ENCODE measurements at places on chromosomes 11 and 22. TPM values are rescaled to one million over a fixed set of nuclear protein-coding genes. Genes with fewer than 3 reads are reported as not detected.

DNA sequence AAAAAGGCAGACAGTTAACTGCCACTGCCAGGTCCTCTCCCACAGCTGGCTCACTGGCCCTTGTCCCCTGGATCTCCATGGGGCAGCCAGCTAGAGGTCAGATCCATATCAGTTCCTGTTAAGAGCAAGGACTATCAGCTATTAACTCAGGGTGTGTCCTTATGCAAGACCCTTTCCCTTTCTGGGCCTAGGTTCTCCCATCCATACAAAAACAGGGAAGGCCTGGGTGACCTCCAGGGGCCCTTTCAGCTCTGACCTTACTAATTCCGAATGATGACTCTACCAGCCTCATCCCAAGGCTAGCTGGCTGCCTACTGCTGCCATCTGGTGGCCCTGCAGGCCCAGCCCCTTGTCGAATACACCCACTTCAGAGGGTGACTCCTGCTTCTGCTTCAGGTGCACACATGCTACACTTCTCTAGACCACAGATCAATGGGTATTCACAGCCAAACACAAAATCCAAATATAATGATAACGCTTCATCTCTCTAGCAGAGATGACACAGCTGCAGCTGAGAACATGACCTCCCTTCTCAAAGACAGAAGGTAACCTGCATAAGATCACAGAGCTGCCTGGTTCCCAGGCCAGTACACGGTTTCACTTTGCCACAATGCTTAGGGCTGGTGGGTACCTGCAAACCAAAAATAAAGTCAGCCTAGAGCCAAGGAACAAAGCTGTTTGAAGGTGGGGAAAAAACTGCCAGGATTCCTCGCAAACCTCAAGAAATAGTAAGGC lies 34.1 kb downstream of the SERGEF start:
- no peak overlapping the region for H3K27ac ChIP-seq
- H3K36me3 ChIP-seq = no peaks in the 10 kb centered on the region
- no peaks in the 10 kb centered on the region for H3K4me1 ChIP-seq
- no peak overlapping the region for H3K4me3 ChIP-seq
- no peaks in the 10 kb centered on the region for H3K27me3 ChIP-seq
- no peak for DNase-seq

GRCh38 chr11:69908511-69909220 lies 89.5 kb upstream of the FGF3 start:
- no peak overlapping the region for H3K27ac ChIP-seq
- no peaks in the 10 kb centered on the region for H3K36me3 ChIP-seq
- no peak overlapping the region for H3K4me3 ChIP-seq
- DNase-seq = no peak

GRCh38 chr11:689625-690024 lies 5.4 kb downstream of the DEAF1 start:
- no peak for DNase-seq
- no peak overlapping the region for H3K27ac ChIP-seq
- H3K4me1 ChIP-seq = peaks cover 22% of the 10 kb centered on the region
- H3K4me3 ChIP-seq = no peak overlapping the region
- no peaks in the 10 kb centered on the region for H3K27me3 ChIP-seq
- H3K36me3 ChIP-seq = peaks cover 21% of the 10 kb centered on the region

DNA sequence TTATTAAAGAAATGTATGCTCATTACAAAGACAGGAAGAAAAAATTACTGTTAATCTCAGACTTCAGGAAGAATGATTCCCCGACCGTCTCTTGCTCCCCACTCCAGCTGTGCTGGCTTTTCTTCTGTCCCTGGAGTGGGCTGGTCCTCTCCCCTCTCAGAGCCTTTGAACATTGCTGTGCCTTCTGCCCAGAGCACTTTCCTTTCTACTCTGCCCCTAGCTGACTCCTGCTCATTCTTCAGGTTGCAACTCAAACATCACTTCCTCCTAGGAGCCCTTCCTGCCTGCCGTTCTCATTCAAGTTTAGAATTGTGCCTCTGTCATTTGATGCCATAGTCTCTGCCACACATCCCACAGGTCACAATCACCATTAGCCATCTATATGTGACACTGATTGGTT lies 329.5 kb downstream of the MIAT start:
- H3K36me3 ChIP-seq = no peaks in the 10 kb centered on the region
- no peak for DNase-seq
- no peak overlapping the region for H3K4me3 ChIP-seq
- H3K4me1 ChIP-seq = no peaks in the 10 kb centered on the region

- DNase-seq = no peak
- H3K36me3 ChIP-seq = no peaks in the 10 kb centered on the region
- H3K4me3 ChIP-seq = no peak overlapping the region
- peaks cover 87% of the 10 kb centered on the region for H3K4me1 ChIP-seq
- H3K27me3 ChIP-seq = no peaks in the 10 kb centered on the region
- no peak overlapping the region for H3K27ac ChIP-seq
Measured at GRCh38 chr11:12690663-12691062, 16.4 kb downstream of the TEAD1 start.

DNA sequence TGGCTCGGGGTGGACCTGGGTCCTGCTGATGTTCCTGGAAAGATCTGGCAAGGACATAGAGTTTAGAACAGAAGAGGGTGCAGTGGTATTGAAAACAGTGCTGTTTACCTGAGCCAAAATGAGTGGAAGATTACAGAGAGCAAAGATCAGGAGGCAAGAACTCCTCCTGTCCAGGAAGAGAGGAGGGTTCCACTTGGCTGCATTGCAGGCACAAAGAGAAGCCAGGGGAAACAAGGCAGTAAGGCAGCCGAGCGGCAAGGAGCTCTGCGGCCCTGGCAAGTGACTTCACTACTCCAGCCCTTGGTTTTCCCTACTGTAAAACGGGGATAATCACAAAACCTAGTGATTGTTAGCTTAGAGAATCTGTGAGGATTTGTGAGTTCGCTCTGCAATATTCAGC lies 3.7 kb upstream of the PACSIN2 start:
- DNase-seq = no peak
- peak overlapping the region; percentile 36 for H3K27ac ChIP-seq
- H3K36me3 ChIP-seq = no peaks in the 10 kb centered on the region
- no peak overlapping the region for H3K4me3 ChIP-seq

- no peak for DNase-seq
- H3K4me3 ChIP-seq = no peak overlapping the region
- no peaks in the 10 kb centered on the region for H3K27me3 ChIP-seq
Measured at GRCh38 chr22:17712441-17712840, 61.8 kb downstream of the BID start.

DNA sequence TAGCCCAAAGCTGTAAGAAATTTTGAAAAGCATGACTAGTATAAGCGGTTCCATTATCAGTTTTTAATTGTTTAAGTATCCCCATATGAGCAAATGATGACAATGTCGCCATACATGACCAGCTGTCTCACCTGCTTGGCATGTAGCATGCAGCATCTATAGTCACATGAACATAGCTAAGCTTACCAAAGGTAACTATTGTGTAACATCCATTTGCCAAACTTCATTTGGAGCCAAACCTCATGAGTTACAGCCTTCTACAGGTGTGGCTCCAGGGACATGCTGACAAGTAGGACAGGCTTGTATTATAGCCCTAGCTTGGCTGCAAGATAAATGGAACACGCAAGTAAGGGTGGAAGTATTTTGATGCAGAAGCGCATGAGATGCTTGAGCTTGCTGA lies 30.4 kb downstream of the OR10A6 start:
- H3K4me3 ChIP-seq = no peak overlapping the region
- no peaks in the 10 kb centered on the region for H3K27me3 ChIP-seq
- H3K4me1 ChIP-seq = peaks cover 14% of the 10 kb centered on the region
- no peak for DNase-seq

DNA sequence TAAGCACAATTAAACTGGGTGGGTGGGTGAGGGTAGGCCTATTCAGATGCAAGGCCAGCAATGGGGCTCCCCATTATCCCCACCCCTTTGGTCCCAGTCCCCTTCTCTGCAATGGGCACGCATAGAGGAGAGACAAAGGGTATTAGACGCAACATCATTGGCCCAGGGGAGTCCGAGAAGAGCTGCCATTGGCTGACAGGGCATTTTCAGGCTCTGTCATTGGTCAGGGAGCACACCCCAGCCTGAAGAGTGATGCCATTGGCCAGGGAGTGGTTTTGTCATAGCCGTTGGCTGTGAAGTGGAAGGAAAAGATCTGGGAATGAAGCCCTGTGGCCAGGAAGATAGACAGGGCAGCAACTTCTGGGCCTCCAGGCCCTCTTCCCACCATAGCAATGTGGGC lies 2.8 kb upstream of the TRIM3 start:
- no peak for DNase-seq
- H3K4me3 ChIP-seq = no peak overlapping the region
- H3K4me1 ChIP-seq = peaks cover 22% of the 10 kb centered on the region
- H3K27me3 ChIP-seq = no peaks in the 10 kb centered on the region

- H3K4me3 ChIP-seq = no peak overlapping the region
- no peaks in the 10 kb centered on the region for H3K27me3 ChIP-seq
- peaks cover 5% of the 10 kb centered on the region for H3K36me3 ChIP-seq
- no peak for DNase-seq
- no peak overlapping the region for H3K27ac ChIP-seq
Measured at GRCh38 chr11:118239509-118240205, 12.5 kb downstream of the MPZL3 start.

- no peaks in the 10 kb centered on the region for H3K27me3 ChIP-seq
- no peaks in the 10 kb centered on the region for H3K36me3 ChIP-seq
- no peak overlapping the region for H3K27ac ChIP-seq
- no peak overlapping the region for H3K4me3 ChIP-seq
- H3K4me1 ChIP-seq = no peaks in the 10 kb centered on the region
Measured at GRCh38 chr11:19580646-19581045, 132.0 kb upstream of the NAV2 start.

DNA sequence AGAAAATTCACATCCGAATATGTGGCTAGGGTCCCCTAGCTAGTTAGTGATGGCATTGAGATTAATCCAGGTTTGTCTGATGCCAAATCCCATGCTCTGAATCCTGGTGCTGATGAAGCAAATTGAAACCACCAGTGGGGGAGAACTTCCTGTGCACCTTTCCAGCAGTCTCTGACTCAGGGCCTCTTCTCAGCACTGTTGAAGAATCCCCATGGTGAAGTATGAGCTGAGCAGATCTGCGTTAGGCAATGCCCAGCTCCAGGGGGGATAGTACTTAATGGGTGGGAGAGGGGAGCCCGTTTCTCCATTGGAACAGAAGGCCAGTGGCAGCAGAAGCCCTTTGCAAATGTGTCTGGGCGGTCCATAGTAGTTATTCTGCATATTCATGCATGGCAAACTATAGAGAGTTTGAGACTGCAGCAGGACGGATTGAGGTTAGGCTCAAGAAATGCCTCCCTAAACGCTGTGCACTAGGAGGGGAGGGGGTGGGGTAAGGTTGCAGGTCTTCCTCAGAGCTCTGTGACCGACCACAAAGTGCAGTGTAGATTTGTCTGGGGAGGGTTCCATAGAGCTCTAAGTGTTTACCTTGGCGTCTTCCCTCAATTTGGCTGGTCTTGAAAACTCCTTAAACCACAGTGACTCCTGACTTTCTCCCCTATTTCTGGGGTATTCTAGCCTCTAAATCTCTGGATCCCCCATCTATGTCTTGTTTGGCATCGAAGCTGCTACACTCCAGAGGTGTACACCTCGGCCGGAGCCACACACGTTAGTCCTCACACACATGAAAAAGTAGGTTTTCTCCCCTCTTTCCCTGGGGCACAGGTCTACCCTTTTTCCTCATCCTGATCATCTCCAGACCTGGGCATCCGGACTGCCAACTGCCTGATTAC lies 4.8 kb downstream of the POU2F3 start:
- DNase-seq = no peak
- H3K36me3 ChIP-seq = no peaks in the 10 kb centered on the region
- no peak overlapping the region for H3K4me3 ChIP-seq

GRCh38 chr11:75665990-75666389 lies 2.8 kb downstream of the MAP6 start:
- no peaks in the 10 kb centered on the region for H3K36me3 ChIP-seq
- no peak for DNase-seq
- no peak overlapping the region for H3K4me3 ChIP-seq
- H3K27me3 ChIP-seq = peaks cover 43% of the 10 kb centered on the region
- no peak overlapping the region for H3K27ac ChIP-seq

GRCh38 chr22:41446057-41446501 lies 522 bp downstream of the TOB2 start:
- DNase-seq = no peak
- H3K27me3 ChIP-seq = no peaks in the 10 kb centered on the region
- H3K27ac ChIP-seq = peak overlapping the region; percentile 95
- H3K4me1 ChIP-seq = peaks cover 15% of the 10 kb centered on the region
- H3K36me3 ChIP-seq = peaks cover 14% of the 10 kb centered on the region

DNA sequence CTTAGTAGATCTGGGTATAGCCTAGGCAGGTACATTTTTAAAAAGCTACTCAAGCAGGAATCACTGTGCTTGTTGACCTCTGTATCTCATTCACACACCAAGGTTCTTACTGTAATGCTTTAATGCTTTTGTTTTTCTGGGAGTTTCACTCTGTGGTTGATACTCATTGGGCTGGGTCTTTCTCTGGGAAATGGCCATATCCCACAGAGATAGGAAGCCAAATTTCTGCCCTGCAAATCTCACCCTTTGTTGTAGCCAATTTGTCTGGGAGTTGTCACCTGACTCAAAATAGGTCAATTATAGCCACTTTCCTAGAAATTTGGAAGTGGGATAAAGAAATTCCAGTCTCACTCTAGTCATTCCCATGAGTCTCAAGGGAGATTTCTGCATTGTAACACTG lies 195.8 kb upstream of the BDNF start:
- no peak overlapping the region for H3K27ac ChIP-seq
- DNase-seq = no peak
- no peaks in the 10 kb centered on the region for H3K4me1 ChIP-seq
- H3K27me3 ChIP-seq = no peaks in the 10 kb centered on the region
- no peaks in the 10 kb centered on the region for H3K36me3 ChIP-seq
- no peak overlapping the region for H3K4me3 ChIP-seq

DNA sequence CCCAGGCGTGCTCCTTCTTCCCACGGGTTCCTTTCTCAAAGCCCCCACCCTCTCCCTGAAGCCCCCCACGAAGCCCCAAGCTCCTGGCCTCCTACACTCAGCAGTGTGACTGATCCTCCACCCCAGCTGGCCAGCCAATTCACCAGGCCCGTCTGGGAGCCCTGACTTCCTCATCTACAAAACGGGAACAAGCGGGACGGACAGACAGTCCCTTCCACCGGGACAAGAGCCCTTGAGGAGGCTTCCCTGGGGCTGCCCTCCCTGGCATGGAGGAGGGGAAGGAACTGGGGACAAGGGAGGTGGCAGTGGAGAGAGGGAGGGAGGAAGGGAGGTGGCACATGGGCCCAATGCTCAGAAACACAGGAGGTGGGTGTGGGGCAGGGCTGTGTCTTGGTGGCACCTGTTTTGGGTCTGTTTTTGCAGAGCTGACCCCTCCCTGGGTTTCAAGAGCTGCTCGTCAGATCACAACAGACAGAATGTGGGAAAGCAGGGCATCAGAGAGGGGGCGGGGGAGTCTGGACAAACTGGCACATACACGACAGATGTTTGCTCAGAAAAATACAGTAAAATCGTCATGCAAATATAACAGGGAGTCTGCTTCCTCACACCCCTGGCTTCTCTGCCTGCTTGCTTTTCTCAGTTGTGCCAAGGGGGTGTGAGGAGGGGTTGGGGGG lies 56.8 kb downstream of the ELFN2 start:
- no peaks in the 10 kb centered on the region for H3K4me1 ChIP-seq
- no peaks in the 10 kb centered on the region for H3K36me3 ChIP-seq
- DNase-seq = no peak
- H3K27ac ChIP-seq = no peak overlapping the region

GRCh38 chr11:75557666-75558494 lies 4.2 kb upstream of the SERPINH1 start:
- no peaks in the 10 kb centered on the region for H3K36me3 ChIP-seq
- DNase-seq = no peak
- no peaks in the 10 kb centered on the region for H3K27me3 ChIP-seq
- H3K4me3 ChIP-seq = no peak overlapping the region
- peak overlapping the region; percentile 42 for H3K27ac ChIP-seq

The CHORDC1 gene
- 27.6 TPM for polyA plus RNA-seq

The CSNK2A3 gene
- 1.8 TPM for polyA plus RNA-seq

The PCSK7 gene
- 32.9 TPM for polyA plus RNA-seq

The SYT7 gene
- polyA plus RNA-seq = 4.4 TPM

The MMP7 gene
- 2.2 TPM for polyA plus RNA-seq
